ENCODE measurements at places on chromosomes 11 and 22. TPM values are rescaled to one million over a fixed set of nuclear protein-coding genes. Genes with fewer than 3 reads are reported as not detected.

Gene XPNPEP3
- polyA plus RNA-seq, result 5.1 TPM

Gene CCDC15
- polyA plus RNA-seq, result 0.27 TPM

Gene PDE2A
- 23.2 TPM for polyA plus RNA-seq

Gene PRRG4
- polyA plus RNA-seq, result 0.14 TPM

Gene IFITM2
- polyA plus RNA-seq, result 270 TPM

Gene C11orf42
- polyA plus RNA-seq, result not detected
